ENCODE measurements at places on chromosomes 3 and 15. TPM values are rescaled to one million over a fixed set of nuclear protein-coding genes. Genes with fewer than 3 reads are reported as not detected.
A peak's percentile ranks its signal among the peaks of the same experiment; 100 is the strongest.

Gene NDUFB4
- 331 TPM for total RNA-seq

Gene PIGB
- 4.2 TPM for total RNA-seq

Gene P3H2
- 1.6 TPM for total RNA-seq

Gene GP5
- 0.06 TPM for total RNA-seq

Gene TMOD2
- 16.7 TPM for total RNA-seq

GRCh38 chr3:176296066-176296597, 901.1 kb downstream of the TBL1XR1 start:
- no peak for DNase-seq

GRCh38 chr3:69743975-69744906, 5.0 kb downstream of the MITF start:
- no peak for DNase-seq

- peak; percentile 46 for DNase-seq
Observed at GRCh38 chr15:96321639-96322535, 8.6 kb upstream of the NR2F2 start.

DNA sequence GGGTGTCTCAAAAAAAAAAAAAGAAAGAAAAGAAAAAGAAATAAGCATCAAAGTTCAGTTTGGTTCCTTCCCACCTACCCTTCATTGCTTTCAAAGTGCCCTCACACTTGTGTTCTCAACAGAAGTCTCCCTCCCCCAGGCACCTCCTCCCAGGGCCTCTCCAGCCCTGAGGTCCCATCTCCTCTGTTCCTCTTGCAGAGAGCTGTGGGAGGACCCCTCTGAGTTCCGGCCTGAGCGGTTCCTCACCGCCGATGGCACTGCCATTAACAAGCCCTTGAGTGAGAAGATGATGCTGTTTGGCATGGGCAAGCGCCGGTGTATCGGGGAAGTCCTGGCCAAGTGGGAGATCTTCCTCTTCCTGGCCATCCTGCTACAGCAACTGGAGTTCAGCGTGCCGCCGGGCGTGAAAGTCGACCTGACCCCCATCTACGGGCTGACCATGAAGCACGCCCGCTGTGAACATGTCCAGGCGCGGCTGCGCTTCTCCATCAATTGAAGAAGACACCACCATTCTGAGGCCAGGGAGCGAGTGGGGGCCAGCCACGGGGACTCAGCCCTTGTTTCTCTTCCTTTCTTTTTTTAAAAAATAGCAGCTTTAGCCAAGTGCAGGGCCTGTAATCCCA, 6.1 kb downstream of the CYP1A2 start:
- no peak for DNase-seq

GRCh38 chr3:35675621-35676020, 36.3 kb downstream of the ARPP21 start:
- DNase-seq = no peak

GRCh38 chr3:33131331-33132018, 17.7 kb downstream of the CRTAP start:
- DNase-seq = peak; percentile 32

GRCh38 chr3:159892171-159892795, 96.4 kb upstream of the IL12A start:
- DNase-seq = no peak

DNA sequence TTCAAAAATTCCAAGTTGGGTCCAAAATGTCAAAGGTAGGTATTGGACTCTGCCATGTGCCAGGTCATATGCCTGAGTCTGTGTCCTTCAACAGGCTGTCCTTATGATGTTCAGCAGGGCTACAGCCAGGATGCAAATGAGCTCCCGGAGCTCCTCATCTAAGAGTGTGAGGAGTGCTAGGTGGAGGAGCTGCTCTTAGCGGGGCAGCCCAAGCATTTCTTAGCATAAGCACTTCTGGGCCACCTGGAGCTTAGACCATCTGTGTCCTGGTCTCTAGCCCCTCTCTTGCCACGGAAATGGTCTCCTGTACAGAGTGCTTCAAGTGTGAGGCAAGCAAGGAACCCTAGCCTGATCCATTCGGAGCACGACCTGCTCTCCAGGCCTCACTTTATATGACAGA, 64.6 kb upstream of the PRR23C start:
- no peak for DNase-seq

DNA sequence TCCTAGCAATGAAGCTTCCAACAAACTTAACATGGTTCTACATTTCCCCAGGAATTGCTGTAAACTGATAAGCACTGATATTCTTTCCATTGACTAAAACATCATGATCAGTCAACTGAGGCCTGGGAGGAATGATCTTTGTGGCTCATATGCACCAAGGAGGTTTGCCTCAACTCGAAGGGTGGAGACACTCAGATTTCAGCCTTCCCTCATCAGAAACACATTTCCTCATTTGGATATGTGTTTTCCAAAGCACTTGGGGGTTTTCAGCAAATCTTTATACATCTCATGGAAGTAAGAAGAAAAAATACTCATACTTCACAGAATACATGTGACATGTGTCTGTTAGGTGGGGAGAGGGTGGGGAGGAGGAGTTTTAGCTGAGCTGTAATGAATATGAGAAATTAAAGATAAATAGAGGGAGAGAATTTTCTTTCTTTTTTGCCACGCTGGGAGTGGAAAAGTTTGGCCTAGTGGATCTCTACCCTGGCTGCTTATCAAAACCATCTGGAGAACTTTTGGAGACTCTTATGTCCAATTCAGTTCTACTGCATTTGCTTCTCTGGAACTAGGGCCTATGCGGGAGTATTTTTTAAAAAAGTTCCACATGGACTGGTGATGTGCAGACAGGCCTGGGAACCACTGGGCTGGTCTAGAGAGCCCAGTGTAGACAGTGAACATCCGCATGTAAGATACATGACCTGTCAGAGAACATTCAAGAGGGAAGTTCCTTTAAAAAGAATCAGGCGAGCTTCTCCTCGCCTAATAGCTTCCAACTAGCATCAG, 301.0 kb upstream of the ICE2 start:
- no peak for DNase-seq

GRCh38 chr15:50810128-50810527, 44.6 kb upstream of the SPPL2A start:
- no peak for DNase-seq

- no peak for DNase-seq
Observed at GRCh38 chr3:5264093-5264600, 76.6 kb downstream of the EDEM1 start.

- DNase-seq = no peak
Observed at GRCh38 chr15:88604381-88605188, 16.6 kb upstream of the AEN start.

DNA sequence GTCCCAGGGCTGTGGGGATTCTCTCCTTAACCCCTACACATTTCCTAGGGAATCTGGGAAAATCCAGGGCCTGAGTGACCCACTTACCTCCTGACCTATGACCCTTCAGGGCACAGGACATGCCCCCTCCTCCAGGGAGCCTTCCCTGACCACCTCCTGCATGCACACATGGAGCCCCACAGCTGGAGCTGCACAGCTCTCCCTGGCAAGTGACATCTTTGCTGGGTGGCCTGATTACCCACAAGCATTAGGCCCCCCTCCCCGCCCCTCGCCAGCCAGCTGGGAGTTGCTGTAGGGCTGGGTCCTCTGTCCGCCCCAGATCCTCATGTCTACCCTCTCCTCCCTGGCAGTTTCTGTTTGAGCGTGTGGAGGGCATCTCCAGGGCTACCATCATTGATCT, 21.4 kb downstream of the HDAC11 start:
- DNase-seq = no peak
